GM12878 (cell line): ENCODE measurements at places on chromosomes 13 and 19.
A peak's percentile ranks its signal among the peaks of the same experiment; 100 is the strongest.

DNA sequence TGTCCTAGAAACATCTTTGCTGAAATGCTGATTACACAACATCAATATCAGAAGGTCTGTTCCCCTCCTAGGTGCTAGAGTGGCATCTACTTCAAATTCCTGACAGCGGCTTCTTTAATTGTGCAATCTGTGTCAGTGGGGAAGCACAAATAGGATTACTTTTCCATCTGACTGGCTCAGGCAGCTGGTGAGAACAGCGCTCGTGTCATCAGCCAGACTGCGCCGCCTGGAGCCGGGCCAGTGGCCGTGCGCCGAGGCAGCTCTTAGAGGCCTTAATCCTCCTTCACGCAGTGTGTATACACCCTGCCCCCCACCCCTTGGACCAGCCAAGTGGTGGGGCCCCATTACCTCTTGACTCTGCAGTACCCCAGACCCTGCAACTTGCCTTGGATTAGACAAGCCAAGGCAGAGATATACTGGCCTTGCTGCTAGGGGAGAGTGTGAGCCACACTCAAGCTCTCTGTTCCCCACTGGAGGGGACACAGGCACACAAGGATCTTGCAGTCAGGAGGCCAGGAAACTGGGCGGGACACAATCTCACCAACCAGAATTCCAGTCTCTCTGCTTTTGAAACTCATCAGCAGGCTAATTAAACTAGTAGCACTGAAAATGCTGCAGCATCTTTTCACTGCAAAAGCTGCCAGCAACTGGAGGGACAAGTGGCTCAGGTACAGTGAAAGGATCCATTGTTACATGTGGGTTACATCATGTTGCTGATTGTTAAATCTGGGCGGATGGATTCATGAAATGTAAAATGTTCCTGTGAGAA lies 48.9 kb upstream of the EPHX3 start:
- no peak for DNase-seq

GRCh38 chr19:18848878-18849661 lies 17.3 kb downstream of the UPF1 start:
- DNase-seq: no peak

DNA sequence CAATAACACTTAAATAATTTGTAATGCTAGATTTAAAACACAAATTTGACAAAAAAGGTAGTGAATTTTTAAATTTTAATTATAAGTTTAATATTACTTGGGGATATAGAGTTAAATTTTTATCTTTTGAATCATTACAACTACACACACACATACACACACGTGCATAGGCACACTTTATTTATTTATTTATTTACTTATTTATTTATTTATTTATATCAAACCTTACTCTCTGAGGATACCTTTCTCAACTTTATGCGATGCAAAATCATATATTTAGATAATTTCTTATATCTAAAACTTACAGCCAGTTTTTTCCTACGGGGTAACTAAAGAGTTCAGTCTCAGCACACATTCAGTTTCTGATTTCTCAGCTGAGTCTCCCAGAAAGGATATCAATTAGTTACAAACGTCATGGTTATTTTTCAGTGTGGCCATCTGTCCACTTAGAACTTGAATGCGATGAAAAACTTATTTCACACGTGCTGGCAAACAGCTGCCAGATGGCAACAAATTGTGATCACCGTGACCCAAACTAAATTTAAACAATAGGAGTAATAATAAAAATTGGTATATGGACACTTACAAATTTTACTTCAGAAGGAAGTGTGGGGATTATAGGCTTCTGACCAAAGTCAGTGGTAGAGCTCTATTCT lies 683.1 kb upstream of the PRR20A start:
- no peak for DNase-seq

- DNase-seq: no peak
These were observed 27.0 kb downstream of the NFIX start for GRCh38 chr19:13022111-13022858.

GRCh38 chr13:33496336-33496735 lies 210.8 kb upstream of the STARD13 start:
- DNase-seq: no peak

- DNase-seq: no peak
These were observed 319.5 kb downstream of the SHISA2 start for GRCh38 chr13:25732111-25732865.

- DNase-seq: no peak
These were observed 5.1 kb downstream of the GRIN2D start for GRCh38 chr19:48398375-48399235.

GRCh38 chr13:44159633-44160279 lies 213.9 kb upstream of the SERP2 start:
- DNase-seq: no peak

DNA sequence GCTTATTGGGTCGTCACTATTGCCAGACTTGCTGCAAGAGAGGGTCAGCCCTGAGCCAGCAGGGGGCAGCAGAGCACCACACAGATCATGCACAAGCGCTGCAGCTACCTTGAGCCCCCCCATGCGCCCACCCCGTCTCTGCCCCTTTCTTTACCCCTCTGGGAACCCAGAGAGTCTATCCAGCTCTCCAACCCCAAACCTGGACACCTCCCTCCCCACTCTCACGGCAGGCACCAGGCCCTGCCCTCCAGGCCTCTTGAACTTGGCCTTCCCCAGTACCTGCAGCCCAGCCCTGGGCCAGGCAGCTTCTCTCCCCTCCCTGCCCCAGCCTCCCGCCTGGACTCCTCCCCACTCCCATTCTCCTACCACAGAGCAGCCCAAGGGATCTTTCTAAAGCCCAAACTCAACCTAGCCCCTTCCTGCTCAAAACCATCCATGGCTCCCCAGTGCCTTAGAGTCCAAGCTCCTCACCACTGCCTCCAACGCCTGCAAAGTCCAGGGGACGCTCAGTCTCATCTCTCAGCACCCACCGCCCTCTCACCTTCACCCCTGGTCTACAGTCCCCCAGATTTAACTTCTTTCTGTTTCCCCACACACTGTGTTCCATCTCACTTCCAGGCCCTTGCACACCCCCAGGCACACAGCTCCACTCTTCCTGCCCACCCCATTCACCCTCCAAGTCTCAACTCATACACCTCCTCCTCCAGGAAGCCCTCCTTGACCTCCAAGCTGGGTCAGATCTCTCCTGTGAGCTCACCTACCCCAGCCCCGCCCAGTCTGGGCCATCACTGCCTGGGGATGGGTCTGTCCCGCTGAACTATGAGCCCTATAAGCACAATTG lies 9.4 kb upstream of the CEACAM16 start:
- DNase-seq: no peak

DNA sequence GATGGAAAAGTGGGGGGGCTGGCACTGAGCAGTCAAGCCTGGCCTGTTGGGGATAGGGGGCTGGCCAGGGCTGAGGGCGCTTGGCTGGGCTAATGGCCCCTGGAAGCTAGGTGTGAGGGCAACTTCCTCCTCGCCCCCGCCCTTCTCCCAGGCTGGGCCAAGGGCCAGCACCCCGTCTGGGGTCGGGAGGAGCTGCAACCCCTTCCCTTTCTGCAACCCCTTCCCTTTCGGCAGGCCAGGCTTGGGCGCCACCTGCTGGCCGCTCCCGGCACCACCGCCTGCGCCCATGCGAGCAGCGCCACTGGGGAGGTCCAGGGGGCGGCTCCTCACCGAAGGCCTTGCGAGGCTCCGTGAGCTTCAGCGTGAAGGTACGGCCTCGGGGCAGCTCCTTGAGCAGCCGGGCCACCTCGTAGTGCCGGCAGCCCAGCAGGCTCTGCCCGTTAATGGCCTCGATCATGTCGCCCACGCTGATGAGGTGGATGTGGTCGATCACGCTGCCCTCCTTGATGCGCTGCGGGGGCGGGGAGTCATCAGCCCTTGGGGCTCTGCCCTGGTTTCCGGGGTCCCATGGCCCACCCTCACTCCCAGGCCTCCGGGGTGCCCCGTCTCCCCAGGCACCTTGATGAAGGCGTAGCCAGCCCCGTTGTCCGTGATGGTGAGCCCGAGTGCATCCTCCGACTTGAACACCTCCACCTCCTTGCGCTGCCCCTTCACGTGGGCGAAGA lies 5.0 kb upstream of the PTGER1 start:
- DNase-seq: no peak

GRCh38 chr13:72255908-72256307 lies 388.9 kb upstream of the DACH1 start:
- no peak for DNase-seq

DNA sequence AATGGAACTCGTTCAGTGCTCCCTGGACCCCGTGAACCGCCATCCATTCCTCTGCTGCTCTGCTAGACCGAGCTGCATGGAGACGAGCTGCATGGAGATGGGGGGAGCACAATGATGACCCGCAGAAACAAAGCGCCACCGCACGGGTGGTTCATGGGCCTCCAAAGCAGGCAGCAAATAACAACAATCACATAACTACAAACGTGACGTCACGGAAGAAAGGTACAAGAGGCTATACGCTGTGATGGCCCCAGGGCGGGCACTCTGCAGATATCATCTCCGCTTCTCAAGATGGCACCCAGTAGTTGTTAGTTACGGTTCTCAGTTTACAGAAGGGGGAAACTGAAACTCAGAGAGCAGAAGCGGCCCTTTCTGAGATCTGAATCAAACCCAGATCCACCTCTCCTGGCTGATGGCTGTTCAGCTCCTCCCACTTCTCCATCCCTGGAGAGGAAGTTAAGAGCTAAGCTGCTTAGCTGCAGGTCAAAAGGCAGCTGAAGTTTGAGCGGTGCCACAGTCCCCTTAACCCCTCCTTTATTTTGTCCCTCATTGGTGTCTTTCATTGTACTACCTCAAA lies 1.7 kb downstream of the ATP13A1 start:
- peak; percentile 93 for DNase-seq

DNA sequence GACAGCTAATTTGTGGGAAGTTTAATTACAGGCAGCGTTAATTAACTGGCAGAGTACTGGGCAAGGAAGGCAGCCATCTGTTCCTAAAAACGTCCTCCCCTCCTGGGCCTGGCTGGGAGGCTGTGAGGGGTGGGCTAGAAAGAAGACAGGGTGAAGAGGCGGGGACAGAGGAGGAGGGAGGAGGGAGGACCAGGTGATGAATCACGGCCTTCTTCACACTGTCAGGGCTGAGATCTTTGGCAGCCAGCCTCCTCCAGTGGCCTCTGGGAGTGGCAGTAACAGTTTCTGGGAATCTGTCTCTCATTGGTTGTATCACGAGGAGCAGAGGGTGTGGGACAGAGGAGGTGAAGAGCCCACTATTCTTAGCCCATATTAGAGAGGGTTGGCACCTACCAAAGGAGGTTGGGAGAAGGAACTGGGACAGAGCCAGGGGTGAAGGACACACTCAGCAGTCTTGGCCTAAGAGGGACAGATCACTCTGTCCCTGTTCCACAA lies 9.6 kb upstream of the ZNRF4 start:
- no peak for DNase-seq

GRCh38 chr13:72653506-72653905 lies 73.9 kb downstream of the MZT1 start:
- no peak for DNase-seq

DNA sequence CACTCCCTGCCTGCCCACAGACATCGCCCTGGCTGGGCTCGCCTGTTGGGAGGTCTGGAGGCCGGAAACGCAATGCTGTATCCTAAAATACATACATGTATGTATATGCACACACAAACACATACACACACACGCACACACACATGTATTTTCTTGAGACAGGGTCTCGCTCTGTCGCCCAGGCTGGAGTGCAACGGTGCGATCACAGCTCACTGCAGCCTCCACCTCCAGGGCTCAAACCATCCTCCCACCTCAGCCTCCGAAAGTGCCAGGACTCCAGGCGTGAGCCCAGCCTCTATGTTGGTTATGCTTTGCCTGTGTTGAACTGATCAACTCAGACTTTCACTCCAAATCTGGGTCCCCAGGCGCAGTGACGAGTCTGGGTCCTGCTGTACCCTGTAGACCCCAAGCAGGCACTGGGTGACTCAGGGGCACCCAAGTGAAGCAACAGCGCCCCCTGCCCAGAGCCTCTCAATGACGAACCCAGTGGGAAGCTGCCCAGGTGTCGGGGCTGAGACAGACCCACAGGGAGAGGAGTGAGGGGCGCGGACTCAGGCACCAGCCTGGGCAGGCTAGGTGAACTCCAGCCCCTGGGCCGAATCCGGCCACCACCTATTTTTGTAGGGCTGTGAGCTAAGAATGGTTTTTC lies 27.4 kb upstream of the CACTIN start:
- no peak for DNase-seq

GRCh38 chr19:39372047-39372802 lies 18.7 kb downstream of the PAF1 start:
- DNase-seq: no peak

DNA sequence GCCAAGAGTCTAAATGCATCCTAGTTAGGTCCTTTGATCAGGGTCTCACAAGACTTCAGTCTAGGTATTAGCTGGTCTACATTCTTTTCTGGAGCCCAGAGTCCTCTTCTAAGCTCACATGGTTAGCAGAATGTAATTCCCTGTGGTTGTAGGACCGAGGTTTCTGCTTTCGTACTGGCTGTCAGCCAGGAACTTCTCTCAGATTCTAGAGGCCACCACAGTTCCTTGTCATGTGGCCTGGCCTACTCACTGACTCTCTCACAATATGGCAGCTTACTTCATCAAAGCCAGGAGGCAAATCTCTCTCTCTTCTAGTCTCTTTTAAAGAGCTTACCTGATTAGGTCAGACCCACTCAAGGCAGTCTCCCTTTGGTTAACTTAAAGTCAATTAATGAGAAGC lies 82.9 kb downstream of the POU4F1 start:
- DNase-seq: no peak

DNA sequence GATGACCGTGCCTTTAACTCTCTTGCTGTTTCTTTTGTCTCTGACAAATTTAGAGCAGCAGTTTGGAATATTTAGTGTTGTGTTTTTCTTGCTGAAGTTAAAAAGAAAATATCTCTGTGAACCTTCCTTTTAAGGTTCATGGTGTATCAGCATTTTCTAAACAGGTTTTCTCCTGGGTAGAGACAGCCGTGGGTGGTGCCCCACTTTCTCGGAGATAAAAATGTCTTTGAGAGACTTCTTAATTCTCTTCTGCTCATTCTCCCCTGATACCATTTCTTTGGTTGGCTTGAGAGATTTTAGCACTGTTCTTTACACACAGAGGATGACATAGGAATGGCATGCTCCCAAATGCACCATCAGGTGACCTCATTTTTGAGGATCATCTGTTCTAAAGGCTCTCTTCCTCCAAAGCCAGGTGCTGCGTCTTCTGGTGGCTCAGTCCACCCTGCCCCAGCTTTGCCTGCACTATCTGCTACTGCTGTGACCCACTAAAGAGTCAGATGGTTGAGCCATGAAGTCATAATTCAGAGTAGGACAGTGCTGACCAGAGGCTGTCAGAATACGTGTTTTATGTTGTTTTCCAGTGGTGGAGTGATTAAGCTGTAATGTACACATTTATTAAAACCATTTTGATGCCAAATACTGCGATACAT lies 90.3 kb upstream of the SLC10A2 start:
- DNase-seq: no peak

- no peak for DNase-seq
These were observed 7.1 kb upstream of the HSH2D start for GRCh38 chr19:16136185-16136999.

GRCh38 chr19:16022251-16022650 lies 54.0 kb upstream of the TPM4 start:
- no peak for DNase-seq

GRCh38 chr13:73701160-73701559 lies 433.0 kb downstream of the KLF12 start:
- no peak for DNase-seq
